Hippocampal formation (tissue), 2 donors: ENCODE measurements at places on chromosomes 3 and 15.

- DNase-seq, result no peak
Measured at GRCh38 chr3:114789803-114790202, 357.3 kb downstream of the ZBTB20 start.

- no peak for DNase-seq
Measured at GRCh38 chr15:71103102-71103676, 12.1 kb upstream of the THSD4 start.

DNA sequence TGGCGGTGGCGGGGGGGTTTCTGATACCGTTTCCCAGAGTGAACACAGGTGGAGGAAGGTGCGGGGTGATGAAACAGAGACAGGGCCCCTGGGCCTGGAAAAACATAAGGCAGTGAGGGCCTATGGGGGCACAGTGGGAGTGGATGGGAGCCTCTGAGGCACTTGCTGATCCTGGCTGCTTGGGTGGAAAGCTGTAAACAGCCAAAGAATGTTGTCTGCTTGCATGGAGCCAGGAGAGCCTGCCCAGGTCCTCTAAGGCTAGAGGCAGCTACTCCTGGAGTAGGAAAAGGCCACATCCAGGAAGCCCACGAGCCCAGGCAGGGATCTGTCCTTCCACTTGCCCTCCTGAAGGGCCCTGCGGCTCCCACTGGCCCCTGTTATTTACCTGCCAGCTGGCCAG, 2.9 kb upstream of the SEMA3B start:
- no peak for DNase-seq

DNA sequence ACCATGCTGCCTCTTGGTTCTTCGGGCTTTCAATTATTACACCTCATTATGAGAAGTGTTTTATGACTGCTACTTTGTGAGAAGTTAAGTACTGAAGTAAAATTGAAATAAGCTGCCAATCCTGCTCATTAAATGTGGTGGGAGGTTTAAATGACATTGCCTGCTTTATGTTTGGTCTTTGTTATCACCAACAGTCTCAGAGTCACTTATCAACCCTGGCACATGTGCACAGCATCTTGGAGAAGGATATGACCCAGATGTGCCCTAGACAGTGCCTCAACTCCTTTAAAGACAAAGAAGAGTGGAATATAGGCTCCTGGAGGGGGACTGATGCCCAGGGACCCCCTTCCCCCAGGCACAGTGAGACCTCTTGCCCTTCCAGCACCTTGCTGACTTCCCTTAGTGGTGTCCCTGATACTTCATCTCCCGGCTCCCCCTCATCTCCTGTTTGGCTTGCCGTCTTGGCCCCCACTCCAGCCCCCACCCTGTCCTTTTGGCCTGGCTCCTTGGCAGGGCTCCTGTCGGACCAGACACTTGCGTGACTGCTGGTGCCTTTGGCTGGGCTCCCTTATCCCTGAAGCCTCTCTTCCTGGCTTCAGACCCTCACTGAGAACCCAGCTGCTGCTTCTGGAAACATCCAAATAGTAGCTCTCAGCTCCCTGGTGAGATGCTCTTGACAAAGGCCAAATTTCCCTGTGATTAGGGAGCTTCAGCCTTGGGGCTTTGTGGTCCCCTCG, 39.8 kb downstream of the ARHGAP31 start:
- no peak for DNase-seq

GRCh38 chr3:38164643-38164951, 740 bp upstream of the OXSR1 start:
- no peak for DNase-seq

GRCh38 chr15:28878209-28878608, 7.6 kb upstream of the APBA2 start:
- no peak for DNase-seq

GRCh38 chr3:185887066-185887465, 50.7 kb downstream of the TRA2B start:
- no peak for DNase-seq

DNA sequence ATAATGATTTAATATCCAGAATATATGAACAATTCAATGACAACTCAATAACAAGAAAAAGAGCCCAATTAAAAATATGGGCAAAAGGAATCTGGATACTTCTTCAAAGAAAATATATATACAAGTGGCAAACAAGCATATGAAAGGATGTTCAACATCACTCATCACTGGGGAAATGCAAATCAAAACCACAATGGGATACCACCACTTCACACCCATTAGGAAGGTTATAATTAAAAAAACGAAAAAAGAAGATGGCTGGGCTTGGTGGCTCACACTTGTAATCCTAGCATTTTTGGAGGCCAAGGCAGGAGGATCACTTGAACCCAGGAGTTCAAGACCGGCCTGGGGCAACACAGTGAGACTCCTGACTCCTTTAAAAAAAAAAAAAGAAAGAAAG, 4.1 kb downstream of the CCDC12 start:
- no peak for DNase-seq

DNA sequence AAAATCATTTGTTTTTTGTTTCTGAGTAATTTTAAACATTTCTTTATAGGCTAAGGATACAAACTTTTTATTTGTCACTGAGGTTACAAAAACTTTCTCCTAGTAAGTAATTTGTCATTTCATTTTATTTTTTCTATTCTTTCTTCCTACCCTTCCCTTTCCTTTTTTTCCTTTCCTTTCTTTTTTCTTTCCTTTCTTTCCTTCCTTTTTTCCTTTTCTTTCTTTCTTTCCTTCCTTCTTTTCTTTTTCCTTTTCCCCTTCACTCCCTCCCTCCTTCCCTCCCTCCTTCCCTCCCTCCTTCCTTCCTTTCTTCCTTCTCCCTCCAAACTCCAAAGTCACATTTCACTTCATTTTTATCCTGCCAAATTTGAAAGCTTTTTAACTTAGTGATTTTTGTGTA, 115.1 kb upstream of the FAN1 start:
- DNase-seq, result no peak

DNA sequence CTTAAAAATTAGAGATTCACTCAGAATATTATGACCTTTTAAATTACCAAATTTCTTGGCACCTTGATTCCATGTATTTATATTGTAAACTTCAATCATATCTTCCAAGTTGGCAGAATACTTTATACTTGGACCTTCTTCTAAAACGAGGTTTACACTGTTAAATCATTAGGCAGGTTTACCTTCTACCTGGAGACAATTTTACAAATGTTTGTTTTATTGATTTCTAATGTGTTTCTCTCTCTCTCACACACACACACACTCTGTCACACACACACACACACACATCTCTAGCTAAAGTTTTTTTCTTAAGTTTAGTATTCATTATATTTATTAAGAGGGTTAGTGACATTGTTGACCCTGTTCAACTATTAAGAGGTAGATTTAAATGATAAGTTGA, 1155.6 kb downstream of the NSUN3 start:
- no peak for DNase-seq

DNA sequence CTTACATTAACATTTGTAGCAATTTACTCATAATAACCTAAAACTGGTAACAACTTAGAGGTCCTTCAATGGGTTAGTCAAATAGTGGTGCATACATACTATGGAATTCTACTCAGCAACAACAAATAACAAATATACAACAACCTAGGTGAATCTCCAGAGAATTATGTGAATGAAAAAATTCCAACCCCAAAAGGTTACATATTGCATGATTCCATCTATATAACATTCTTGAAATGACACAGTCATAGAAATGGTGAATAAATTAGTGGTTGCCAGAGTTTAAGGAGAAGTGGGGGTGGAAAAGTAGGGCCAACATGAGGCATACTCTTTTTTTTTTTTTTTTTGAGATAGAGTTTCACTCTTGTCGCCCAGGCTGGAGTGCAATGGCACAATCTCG, 12.7 kb upstream of the SNTN start:
- no peak for DNase-seq

- DNase-seq, result no peak
Measured at GRCh38 chr3:151593928-151594327, 133.1 kb upstream of the IGSF10 start.

DNA sequence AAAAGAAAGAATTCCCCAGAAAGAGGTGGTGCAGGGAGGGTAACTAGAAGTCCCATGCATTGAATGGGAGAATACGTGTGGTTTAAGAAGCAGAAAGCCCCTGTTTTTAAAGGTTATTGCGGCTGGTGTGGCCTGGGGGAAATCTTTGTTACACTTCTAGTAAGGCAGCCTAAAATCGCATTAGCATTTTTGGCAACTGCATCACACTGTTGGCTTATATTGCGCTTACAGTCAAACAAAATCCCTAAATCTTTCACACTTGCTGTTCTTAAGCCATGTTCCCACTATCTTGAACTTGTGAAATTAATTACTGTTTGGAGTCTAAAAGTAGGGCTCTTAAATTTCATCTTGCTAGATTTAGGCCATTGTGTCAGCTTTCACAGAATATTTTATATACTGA, 66.0 kb upstream of the GOLIM4 start:
- no peak for DNase-seq

GRCh38 chr15:31439328-31439727, 112.7 kb downstream of the KLF13 start:
- no peak for DNase-seq

DNA sequence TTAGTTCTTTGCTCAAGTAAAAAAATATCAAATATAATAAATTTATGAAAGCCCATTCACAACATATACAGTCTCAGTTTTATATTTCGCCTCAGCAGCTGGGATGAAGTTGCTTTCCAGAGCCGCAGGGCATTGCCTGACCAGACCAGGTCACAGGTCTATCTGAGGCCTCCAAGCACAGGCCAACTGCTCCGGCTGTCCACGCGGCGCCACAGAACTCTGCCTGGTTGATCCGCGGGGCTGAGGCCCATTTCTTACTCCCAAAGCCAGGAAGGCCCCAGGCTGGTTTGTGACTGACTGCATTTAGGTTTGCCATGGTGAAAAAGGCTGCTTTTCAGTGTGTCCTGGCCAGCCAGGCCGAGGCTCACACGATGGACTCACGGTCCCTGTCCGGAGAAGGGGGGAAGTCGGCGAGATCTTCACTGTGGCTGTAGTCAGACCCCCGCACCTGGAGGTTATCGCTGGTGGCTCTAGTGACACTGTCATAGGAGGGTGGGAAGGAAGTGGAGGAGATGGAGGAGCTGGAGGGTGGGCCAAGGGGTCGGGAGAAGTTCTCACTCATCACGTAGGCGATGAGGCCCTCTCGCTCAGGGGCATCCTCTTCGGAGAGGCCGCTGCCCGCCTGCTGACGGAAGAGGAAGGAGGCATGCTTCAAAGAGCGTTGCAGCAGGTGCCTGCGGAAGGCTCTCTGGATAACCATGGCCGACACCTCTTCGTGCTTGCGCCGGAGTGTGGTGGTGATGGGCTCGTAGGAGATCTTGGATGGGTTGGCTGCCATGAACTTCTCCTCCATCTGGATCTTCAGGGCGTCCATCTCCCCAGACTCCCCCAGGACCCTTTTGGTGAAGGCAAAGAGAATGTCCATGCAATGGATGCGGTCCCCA, 54.1 kb downstream of the EXOG start:
- no peak for DNase-seq

- DNase-seq, result no peak
Measured at GRCh38 chr3:54085936-54086335, 36.4 kb upstream of the CACNA2D3 start.

DNA sequence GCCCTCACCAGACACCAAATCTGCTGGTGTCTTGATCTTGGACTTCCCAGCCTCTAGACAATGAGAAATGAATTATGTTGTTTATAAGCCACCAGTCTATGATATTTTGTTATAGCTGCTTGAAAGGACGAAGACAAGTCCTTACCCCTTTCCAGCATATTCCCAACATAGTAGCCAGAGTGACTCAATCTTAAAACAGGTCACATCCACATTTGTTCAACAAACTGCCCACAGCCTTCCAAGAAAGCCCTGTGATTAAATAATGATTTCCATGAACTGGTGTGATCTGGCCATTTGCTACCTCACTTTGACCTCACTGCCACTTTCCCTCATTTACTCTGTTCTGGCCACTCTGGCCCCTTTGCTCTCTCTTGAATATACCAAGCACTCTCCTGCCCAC, 193.7 kb upstream of the CFAP20DC start:
- no peak for DNase-seq

GRCh38 chr3:171380711-171381425, 79.3 kb downstream of the TNIK start:
- DNase-seq, result no peak

DNA sequence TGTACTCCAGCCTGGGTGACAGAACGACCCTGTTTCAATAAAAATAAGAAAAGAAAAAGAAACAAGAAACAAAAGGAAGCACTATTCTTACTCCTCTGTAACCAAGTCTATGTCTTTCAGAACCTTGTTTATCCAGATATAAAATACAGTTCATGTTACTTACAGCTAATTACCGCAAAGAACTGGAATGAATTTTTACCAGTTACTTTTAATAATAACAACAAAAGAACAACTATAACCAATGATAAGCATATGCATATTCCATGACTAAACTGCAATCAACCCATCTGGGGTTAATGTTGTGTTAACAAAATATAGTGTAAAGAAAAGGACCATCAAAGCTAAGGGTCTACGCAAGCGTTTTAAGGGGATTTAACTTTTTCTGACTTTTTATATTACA, 123.2 kb downstream of the SNRK start:
- no peak for DNase-seq

DNA sequence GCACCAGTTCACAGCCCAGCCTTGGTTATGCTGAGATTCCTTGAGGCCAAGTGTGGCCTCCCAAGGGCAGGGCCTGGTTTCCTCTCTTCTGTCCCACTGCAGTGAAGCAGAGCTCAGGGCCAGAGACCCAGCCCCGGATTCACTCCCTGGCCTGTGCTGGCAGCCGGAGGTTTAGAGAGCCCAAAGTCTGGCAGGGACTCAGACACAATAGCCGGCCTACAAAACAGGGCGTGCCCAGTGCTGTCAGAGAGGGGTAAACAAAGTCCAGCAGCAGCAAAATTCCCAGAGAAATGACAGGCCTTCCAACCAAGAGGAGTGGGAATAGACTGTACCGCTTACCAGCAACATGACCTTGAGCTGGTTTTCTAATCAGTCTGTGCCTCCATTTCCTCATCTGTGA, 14.0 kb downstream of the VIPR1 start:
- no peak for DNase-seq

DNA sequence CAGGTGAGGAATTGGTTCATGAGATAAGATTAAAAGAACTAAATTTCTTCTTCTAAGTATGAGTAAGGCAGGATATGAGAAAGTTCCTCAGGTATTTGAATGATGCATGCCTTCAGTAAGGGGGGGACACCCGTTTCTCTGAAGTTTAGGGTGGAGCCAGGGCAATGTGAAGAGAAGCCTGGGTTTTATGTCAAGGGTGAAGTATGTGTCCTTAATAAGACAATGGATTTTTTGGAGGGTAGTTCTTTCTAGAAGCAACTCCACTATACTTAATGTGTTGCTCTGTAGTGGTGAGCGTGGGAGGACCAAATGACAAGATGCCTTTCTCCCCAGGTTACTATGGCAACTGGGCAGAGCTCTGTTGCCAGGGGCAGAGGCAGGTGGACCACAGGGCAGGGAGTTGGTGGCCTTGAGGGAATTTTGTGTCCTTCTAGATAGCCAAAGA, 44.0 kb downstream of the PHLDB2 start:
- no peak for DNase-seq

DNA sequence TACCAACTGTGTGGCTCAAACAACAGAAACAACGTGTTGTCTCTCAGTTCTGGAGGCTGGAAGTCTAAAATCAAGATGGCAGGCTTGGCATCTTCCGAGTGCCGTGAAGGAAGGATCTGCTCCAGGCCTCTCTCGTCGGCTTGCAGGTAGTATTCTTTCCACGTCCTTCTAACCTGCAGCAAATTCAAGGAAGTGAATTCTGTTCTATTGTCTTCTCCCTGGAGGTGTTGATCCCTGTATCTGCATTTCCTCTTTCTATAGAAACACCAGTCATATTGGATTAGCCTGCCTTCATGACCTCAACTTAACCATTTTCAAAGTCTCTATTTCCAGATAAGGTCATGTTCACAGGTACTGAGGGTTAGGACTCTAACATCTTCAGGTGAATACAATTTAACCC, 512.1 kb downstream of the GABRG3 start:
- DNase-seq, result no peak
